ENCODE measurements at places on chromosomes 11 and 22.
A peak's percentile ranks its signal among the peaks of the same experiment; 100 is the strongest.

DNA sequence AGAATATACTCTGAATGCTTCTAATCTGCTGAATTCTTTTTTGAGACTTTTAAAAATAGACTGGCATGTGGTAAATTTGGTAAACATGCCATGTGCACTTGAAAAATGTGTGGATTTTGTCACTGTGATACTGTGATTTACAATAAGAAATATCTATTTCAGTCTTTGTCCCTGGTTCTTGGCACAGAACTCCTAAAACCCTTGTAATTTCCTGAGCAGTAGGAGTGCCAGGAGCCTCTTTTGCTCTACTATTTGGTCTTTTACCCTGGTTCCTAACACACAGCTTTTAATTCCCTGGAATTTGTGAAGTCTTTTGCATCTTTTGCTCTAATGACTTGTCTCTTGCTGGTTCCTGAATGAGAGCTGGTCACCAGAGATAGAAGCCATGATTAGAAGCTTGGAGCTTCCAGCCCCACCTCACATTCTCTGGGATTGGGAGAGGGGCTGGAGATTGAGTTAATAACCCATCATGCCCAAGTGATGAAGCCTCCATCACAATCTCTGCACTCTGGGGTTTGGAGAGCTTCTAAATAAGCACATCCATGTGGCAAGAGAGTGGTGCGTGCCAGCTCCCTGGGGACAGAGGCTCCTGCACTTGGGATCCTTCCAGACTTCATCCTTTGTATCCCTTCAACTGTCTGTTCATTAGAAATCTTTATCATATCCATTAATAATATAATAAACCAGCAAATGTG, 27.2 kb upstream of the SYT13 start:
- no peak for DNase-seq

GRCh38 chr11:125287491-125288210, 123.1 kb downstream of the PKNOX2 start:
- DNase-seq: no peak

- DNase-seq: no peak
Observed at GRCh38 chr22:27270818-27271510, 530.6 kb downstream of the MN1 start.

GRCh38 chr11:118156531-118157185, 4.0 kb upstream of the SCN4B start:
- peak; percentile 42 for DNase-seq

- DNase-seq: no peak
Observed at GRCh38 chr11:113992459-113993110, 17.7 kb downstream of the HTR3A start.

DNA sequence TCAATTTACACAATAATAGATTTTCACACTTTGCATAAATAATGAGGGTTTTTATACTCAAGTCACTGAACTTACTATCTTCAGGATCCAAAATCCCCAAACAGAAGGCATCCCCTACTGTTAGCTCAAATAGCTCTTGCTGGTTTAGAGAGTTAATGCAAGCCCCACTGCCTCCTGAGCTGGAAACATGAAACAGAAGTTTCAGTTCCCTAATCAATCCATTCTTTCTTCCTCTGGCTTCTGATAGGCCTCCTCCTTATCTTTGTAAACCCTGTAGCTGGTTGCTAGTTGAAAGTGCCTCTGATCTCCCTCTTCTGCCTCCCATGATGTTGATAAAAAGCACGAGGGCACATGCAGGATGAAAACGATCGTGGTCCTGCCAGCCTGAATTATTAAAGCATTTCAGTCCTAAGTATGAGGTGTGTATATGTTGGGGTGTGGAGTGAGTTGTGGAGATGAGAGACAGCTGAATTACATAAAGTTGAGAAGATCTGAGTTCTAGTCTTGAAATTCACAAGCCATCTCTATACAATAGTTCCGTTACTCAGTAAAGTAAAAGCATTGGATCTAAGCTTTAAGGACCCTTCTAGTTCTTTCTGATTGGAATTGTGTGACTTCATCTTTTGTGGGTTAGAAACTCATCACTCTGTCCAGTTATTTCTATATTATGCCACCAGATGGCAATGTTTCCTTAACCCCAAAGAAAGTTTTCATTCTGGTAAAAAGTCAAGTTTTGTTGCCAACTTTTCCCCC, 35.0 kb upstream of the EHF start:
- DNase-seq: no peak

DNA sequence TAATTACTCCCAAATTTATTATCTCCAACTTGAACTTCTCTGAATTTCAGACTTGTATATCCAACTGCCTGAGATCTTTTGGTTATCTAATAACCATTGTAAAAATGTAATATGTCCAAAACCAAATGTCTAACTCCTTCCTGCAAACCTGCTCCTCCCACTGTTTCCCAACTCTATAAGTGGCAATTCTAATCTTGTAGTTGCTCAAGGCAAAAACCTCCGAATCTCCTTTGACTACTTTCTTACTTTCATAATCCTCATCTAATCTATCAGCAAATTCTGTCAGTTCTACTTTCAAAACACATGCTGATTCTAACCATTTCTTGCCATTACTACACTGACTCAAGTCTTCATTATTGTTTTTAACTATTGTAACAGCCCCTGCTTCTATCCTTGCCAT, 55.7 kb downstream of the FAM168A start:
- DNase-seq: no peak

DNA sequence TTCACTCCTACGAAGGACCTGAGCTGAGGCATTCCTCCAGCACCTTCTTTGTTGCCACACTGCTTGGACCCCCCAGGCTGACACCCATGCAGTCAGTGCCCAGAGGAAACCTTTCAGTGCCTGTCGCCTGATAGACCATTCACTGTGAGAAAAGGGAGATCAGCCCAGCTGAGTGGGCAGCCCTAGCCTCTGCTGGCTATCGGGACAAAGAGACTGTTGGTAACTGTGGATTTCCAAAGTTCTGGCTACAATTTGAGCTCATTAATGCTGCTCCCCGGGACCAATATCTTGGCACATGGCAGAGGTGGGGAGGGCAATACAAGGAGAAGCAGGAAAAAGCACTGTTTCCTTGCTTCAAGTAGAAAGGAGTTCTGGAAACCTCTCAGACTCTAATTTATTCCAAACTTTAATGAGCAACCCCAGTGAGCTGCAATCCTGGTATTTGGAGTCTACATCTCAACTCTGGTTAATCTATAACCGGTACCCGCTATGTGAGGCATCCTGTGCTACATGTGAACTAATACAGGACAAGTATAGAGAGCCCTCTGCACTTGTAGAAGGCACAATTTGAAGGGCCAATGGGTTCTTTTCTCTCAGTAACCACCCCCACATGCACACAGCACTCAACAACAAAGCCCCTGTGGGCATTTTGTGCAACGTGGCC, 200.7 kb upstream of the NCAM1 start:
- no peak for DNase-seq

GRCh38 chr11:15861256-15861655, 495.1 kb downstream of the SOX6 start:
- no peak for DNase-seq

DNA sequence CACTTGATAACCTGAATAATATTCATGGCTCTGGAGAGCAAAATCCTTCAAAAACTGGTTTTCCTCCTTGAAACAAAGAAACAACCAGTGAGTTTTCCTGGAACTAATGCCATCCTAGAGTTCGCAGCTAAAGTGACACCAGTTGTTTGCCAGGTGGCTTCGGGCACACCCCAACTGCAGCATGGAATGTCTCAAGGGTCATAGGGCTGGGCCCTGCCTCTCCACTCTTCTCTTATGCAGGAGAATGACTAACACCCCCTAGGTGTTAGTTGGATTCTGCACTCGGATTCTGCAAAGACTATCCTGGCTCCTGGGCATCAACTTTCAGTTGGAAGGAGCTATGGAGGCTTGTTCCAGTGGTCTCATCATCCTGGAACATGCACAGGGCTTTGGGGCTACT, 98.8 kb downstream of the KIRREL3 start:
- DNase-seq: no peak

DNA sequence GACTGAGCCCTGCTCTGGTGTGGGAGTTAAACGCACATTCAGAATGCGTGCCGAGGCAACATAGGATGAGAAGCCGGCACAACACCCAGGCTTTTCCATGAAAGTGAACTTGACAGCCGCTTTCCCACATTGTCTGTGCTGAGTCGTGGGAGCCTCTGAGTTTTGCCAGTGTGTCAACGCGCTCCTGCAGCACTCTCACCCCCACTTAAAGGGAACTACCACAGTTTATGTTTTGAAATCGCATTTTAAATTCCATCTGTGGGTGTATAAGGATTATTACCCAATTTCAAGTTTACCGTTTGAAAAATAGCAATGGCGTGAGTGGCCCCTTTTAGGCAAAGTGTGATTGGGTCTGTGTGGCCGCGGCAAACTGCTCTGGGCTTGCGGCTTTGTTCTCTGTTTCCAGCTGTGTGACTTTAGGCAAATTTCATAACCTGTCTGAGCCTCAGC, 81.5 kb downstream of the FBLN1 start:
- DNase-seq: no peak

- peak; percentile 61 for DNase-seq
Observed at GRCh38 chr11:72781313-72782080, 12.3 kb downstream of the STARD10 start.

DNA sequence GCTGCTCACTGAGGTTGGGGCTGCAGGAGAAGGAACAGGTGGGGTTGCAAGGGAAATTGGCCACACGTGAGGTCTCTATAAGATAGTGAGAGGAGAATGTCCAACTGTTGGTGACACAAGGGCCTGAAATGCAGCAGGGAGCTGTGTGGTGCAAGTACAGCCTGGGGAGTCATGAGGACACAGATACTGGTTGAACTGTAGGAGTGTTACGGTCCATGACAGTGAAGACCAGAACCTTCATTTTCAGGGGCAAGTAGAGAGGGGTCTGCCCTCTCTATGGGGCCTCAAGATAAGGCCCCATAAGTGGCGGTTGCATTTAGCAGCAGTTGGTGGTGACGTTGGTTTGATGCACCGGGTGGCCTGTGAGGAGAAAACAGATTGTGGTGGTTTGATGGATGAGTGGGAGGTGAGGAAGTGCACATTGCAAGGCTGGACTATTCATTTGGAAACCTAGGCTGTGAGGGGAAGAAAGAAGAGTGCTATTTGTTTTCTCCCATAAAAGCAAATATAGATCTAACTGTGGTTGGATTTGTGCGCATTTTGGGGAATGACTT, 39.4 kb downstream of the MICAL2 start:
- DNase-seq: peak; percentile 74

DNA sequence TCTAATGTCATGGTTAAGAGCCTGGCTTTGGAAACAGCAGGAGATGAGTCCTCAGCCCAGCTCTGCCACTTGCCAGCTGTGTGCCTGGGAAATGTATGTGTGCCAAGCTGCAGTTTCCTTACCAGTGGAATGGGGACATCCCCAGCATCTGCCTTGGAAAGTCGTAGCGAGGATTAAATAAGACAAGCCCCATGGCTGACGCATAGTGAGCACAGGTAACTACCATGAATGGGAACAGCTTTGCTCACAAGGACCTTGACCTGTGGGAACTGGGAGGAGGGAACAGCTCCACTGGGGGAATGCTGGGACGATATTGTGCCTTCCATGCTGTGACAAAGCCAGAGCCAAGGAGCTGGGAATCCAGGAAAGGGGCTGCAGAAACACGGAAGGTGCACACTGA, 2.6 kb upstream of the DSCAML1 start:
- no peak for DNase-seq

GRCh38 chr11:76152741-76153570, 53.3 kb downstream of the WNT11 start:
- DNase-seq: no peak

- no peak for DNase-seq
Observed at GRCh38 chr11:129283141-129283540, 91.0 kb upstream of the ARHGAP32 start.

DNA sequence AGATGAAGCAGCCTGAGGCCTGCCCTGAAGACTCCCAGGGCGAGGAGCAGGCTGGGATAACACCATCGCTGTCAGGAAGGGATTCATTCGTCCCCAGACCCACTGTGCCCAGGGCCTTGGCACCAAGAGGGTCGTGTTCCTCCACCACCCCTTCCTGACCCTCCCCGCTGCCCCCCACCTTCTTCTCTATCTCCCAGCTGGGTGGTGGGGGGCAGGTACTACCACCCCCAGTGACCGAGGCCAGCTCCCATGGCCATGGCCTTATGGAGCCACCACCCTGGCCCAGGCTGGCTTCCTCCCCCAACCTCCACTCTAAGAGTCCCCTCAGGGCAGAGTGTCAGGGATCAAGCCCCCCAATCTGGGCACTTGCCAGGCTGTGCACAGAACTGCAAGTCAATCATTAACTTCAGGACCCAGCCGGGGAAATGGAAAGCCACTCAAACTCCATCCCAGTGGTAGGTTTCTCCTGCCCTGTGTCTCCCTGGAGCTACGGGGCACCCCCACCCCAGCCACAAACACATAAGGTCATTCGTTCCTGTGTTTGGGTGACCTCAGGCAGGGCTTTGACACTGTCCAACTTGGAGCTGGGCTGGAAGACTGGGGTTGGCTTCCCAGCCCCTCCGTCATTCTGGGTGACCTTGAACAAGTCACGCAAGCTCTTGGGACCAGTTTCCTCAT, 33.3 kb upstream of the WNT11 start:
- DNase-seq: no peak

- peak; percentile 81 for DNase-seq
Observed at GRCh38 chr22:37498289-37498909, 12.2 kb upstream of the MFNG start.

DNA sequence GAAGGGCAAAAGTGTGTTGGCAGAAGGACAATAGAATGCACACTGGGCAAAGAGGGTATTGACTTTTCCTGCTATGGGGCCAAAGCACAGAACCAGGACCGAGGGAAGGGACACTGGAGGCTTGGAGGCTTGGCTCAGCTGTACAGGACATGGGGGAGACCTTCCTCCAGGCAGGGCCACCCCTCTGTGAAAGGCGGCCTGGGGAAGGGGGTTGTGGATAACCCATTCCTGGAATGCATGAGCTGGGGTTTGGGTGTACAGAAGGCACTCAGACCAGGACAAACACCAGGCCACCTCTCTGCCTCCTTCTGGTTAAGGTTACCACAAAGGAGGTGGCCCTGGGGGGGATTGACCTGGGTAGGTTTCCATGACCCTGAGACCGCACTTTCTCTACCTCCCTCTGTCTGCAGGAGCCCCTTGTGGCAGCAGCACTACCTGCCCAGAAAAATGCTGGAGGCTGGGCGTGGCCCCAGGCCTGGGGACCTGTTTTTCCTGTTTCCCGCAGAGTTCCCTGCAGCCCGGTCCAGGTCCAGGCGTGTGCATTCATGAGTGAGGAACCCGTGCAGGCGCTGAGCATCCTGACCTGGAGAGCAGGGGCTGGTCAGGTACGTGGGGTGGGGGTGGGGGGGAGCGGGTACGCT, 9.6 kb downstream of the P2RY2 start:
- DNase-seq: no peak

GRCh38 chr22:17158568-17159503, at the start of gene HDHD5:
HDHD5 (minus strand) TSS chr22:17159277; CDS start chr22:17159251, 26 bp downstream.
- peak; percentile 91 for DNase-seq

DNA sequence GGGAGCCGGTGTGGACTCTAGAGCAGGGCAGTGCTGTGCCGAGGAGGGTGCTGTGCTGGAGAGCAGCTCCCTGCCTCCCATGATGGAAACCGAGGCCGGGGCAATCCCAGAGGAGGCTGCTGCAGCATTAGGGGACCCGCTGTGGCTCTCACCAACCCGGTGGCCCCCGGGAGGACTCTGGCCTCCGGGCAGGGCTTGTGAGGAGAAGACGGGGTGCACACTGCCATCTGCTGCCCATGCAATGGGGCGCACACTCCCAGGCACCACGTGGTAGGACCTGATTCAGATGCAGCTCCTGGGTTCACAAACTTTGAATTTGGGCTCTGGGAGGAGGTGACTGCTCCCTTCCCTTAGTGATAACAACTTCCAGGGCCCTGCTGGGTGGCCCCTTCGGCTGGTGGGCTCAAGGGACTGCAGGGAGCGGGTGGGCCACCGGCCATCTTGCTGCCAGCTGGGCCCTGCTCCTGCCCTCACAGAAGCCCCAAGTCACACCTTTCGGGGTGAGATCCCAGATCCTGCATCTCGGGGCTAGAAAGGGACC, 93.8 kb upstream of the FGF3 start:
- peak; percentile 31 for DNase-seq

- DNase-seq: peak; percentile 26
Observed at GRCh38 chr22:49701380-49702067, 126.1 kb downstream of the BRD1 start.

Measured in stimulated activated CD8-positive, alpha-beta memory T cell treated with anti-CD3 and anti-CD28 coated beads, Interleukin-4, amount 100 ng/mL, for 48 hours (primary cell).